ENCODE measurements at places on chromosomes 13 and 19. TPM values are rescaled to one million over a fixed set of nuclear protein-coding genes. Genes with fewer than 3 reads are reported as not detected.

GJB6 gene
- total RNA-seq: not detected

QPCTL gene
- total RNA-seq: 37.9 TPM

IL17D gene
- total RNA-seq: 2.2 TPM

CDX2 gene
- 0.07 TPM for total RNA-seq

USP12 gene
- 23.8 TPM for total RNA-seq

CATSPERD gene
- not detected for total RNA-seq

BST2 gene
- total RNA-seq: 138 TPM

TMEM59L gene
- 0.36 TPM for total RNA-seq

CNN1 gene
- 0.46 TPM for total RNA-seq

GPR12 gene
- total RNA-seq: not detected

All from MG63 (cell line).